ENCODE measurements at places on chromosomes 3 and 15. TPM values are rescaled to one million over a fixed set of nuclear protein-coding genes. Genes with fewer than 3 reads are reported as not detected.

The VEPH1 gene
- not detected for total RNA-seq

The EIF3J gene
- 124 TPM for total RNA-seq

The SERINC4 gene
- 0.20 TPM for total RNA-seq

The FEZF2 gene
- total RNA-seq: not detected

The GYG1 gene
- total RNA-seq: 74.0 TPM

The NANOGP8 gene
- total RNA-seq: not detected

The ADAMTS7 gene
- total RNA-seq: 0.28 TPM

The AP3S2 gene
- 26.5 TPM for total RNA-seq

- H3K27me3 ChIP-seq: no peaks in the 10 kb centered on the region
- no peak overlapping the region for H3K27ac ChIP-seq
- no peak for DNase-seq
Measured at GRCh38 chr3:52171514-52172261, 17.5 kb upstream of the POC1A start.

- no peak for DNase-seq
- no peak overlapping the region for H3K27ac ChIP-seq
- no peaks in the 10 kb centered on the region for H3K36me3 ChIP-seq
- H3K4me1 ChIP-seq: no peaks in the 10 kb centered on the region
- H3K27me3 ChIP-seq: no peaks in the 10 kb centered on the region
- H3K4me3 ChIP-seq: no peak overlapping the region
Measured at GRCh38 chr3:42067326-42067725, 23.8 kb upstream of the TRAK1 start.

DNA sequence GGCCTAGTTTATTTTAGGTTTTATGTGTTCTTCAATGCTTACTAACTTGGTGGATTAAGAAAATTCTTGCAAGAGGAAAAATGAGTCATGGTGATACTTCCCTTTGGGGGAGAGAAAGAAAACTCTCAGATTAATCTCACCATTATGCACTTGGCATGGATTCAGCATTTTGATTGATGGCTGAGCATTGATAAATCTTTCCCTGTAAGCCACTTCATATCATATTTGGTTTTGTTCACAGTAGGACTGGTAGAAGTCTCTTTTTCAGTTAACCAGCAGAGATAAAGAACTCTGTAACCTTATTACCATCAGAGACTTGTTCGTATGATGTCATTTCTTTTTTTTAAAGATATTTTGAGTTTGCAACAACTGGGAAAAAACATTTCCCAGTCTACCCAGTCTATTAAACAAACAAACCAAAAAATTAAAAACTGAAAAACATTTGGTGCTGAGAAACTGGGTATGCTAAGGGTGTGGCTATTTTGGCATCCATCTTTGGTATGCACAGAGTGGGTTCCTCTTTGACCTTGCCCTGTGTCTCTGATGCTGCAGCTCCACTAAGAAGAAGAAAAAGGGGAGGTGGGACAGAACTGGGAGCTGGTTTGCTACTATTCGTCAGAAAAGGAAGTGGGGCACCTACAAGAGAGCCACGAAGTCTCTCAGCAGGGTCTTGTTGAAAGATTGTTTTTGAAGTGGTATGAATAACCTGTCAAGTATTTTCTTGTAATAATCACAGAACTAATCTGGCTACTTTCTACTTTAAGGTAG lies 17.2 kb downstream of the TMOD3 start:
- H3K36me3 ChIP-seq: peaks cover 20% of the 10 kb centered on the region
- H3K27me3 ChIP-seq: no peaks in the 10 kb centered on the region
- no peak overlapping the region for H3K4me3 ChIP-seq
- no peak for DNase-seq

- no peaks in the 10 kb centered on the region for H3K36me3 ChIP-seq
- H3K4me3 ChIP-seq: no peak overlapping the region
- no peak for DNase-seq
Measured at GRCh38 chr15:63396152-63396928, 14.7 kb upstream of the CA12 start.

DNA sequence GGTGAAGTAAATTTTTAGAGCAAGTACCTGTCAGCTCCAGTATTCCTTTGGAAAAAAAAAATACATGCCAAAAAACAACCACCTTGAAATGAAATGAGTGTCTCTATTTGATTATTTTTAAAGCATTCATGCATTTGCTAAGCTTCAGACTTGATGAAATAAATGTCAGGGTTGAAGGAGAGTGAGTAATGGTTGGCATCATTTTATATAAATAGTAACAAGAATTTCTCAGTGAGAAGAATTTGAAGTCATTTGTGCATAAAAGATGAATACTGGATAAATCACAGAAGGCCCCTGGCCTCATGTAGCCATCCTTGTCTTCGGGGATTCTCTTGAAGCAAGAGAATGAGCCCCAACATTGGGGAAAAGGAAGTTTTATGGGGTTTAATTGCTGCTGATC lies 318.4 kb downstream of the LPP start:
- H3K4me1 ChIP-seq: no peaks in the 10 kb centered on the region

- H3K27me3 ChIP-seq: no peaks in the 10 kb centered on the region
- no peak for DNase-seq
- no peak overlapping the region for H3K27ac ChIP-seq
- peaks cover 61% of the 10 kb centered on the region for H3K4me1 ChIP-seq
- H3K36me3 ChIP-seq: peaks cover 82% of the 10 kb centered on the region
- no peak overlapping the region for H3K4me3 ChIP-seq
Measured at GRCh38 chr3:125024817-125025216, 31.0 kb downstream of the HEG1 start.

DNA sequence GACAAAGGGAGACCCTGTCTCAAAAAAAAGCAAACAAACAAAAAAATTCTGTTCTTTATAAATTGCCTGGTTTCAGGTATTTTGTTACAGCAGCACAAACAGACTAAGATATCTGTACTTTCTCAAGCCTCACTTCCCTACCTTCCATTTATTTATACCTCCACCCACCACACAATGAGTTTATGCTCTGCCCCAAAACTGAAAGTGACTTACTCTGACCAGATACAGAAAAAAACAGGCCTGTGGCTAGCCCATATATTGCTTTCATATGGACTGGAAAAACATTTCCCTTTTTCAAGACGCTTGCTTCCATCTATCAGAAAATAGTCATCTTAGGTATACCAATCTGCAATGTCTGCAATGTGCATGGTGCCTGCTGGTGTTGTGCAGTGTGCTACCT lies 8.7 kb upstream of the GPD1L start:
- peaks cover 31% of the 10 kb centered on the region for H3K27me3 ChIP-seq
- peaks cover 10% of the 10 kb centered on the region for H3K4me1 ChIP-seq
- no peak overlapping the region for H3K4me3 ChIP-seq
- DNase-seq: no peak

GRCh38 chr3:95277613-95278012 lies 1214.8 kb downstream of the NSUN3 start:
- H3K36me3 ChIP-seq: no peaks in the 10 kb centered on the region
- no peaks in the 10 kb centered on the region for H3K4me1 ChIP-seq
- no peak overlapping the region for H3K4me3 ChIP-seq
- H3K27me3 ChIP-seq: no peaks in the 10 kb centered on the region
- no peak for DNase-seq
- no peak overlapping the region for H3K27ac ChIP-seq

- no peak overlapping the region for H3K4me3 ChIP-seq
- no peaks in the 10 kb centered on the region for H3K36me3 ChIP-seq
- DNase-seq: no peak
- no peaks in the 10 kb centered on the region for H3K27me3 ChIP-seq
- H3K4me1 ChIP-seq: no peaks in the 10 kb centered on the region
Measured at GRCh38 chr3:167008791-167009190, 371.3 kb downstream of the ZBBX start.

GRCh38 chr3:138441256-138441655 lies 6.8 kb downstream of the ESYT3 start:
- no peak overlapping the region for H3K4me3 ChIP-seq
- no peaks in the 10 kb centered on the region for H3K36me3 ChIP-seq
- H3K4me1 ChIP-seq: no peaks in the 10 kb centered on the region
- DNase-seq: no peak

DNA sequence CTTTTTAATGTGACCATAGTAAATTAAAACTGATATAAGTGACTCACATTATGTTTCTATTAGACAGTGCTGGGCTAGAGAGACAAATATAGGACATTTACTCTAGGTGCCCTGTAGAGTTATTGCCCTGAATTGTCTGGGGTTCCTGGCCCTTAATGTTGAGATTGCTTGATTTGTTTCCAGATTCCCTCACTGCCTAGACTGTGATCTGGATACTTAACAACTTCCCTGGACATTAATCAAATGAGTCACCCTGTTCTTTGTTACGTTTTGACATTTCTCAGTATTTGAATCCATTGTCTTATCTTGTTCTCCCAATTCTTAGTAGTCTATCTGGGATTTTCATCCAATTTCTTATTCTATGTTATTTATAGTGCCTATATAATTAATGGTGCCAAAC lies 65.8 kb downstream of the DTWD1 start:
- no peak overlapping the region for H3K27ac ChIP-seq
- no peak for DNase-seq
- H3K36me3 ChIP-seq: no peaks in the 10 kb centered on the region
- H3K27me3 ChIP-seq: peaks cover 29% of the 10 kb centered on the region

DNA sequence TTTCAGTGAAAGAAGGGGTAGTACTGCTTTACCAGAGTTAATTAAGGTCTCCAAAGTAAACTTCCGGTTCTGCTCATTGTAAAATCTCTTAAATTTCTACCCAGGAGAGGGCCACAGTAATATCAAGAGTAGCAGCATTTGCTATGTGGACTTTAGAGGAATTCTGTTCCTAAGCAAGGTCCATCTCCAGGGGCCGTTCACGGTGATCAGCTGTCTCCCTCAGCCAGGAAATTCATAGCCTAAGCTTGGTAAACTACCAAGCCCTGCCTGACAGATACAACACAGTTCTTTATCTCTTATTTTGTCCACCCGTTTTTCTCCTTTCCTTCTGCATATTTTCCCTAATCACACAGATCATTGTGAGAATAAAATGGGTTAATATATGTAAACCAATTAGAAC lies 2.3 kb downstream of the DUT start:
- H3K36me3 ChIP-seq: peaks cover 45% of the 10 kb centered on the region
- no peak for DNase-seq
- H3K4me1 ChIP-seq: peaks cover 62% of the 10 kb centered on the region
- H3K4me3 ChIP-seq: peak overlapping the region; percentile 94

DNA sequence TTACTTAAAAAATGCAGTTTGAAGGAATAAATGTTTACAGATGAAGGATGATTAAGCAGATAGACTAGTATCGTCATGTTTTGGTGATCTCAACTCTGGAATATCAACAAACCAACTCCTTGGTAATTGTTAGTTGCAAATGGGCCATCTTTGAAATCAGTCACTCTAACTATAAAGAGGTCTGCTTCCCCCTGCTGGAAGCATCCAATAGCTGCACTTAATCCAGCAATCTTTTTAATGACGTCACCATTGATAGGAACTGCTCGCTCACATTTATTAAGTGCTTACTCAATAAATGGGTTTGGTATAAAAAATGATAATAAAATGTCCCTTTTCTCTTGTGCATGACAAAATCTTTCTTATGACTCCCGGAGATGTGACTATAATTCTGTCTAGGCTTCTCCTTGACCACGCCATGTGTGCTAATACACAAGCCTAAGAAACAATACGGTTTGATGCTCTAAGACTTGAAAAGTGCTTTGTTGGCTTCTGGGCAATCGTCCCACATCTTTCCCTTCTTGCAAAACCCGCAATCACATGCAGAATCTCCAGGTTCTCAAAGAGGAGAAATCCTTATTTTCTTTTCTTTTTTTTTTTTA lies 227.6 kb upstream of the POU1F1 start:
- no peaks in the 10 kb centered on the region for H3K27me3 ChIP-seq
- H3K27ac ChIP-seq: no peak overlapping the region
- H3K36me3 ChIP-seq: no peaks in the 10 kb centered on the region

DNA sequence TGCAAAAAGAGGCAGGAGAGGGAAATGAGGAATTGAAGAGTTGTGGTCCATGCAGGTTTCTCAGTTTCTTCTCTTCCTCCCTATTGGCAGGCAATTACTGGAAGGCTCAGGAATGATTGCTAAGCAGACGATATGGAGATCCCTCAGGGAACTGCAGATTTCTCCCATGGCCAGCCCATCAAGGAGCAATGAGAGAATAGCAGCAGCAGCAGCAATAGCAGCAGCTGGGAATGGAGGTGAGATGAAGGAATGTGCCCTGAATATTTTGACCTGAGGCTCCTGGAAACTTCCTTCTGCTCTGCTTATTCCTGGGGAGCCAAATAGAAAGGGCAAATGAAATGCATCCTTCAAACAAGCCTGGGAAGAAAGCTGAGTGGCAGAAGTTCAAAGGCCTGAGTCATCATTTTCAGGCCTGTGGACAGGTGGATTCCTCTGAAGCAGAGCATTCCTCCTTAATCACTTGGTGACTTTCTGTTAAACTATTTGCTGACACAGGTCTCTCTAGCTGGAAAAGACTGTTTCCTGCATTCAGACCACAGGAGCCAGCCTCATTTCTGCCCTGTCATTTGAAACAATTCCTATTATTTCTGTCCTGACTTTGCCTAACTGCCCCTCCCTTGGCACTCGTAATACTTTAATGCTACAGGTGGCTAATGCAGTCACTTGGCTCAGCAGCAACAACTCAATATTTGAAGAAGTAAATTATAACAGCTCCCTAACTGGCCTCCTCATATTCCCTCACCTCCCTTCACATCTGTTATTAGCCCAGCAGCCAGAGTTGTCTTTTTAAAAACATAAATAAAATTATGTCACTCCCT lies 146.9 kb upstream of the GADL1 start:
- H3K27me3 ChIP-seq: no peaks in the 10 kb centered on the region
- H3K27ac ChIP-seq: no peak overlapping the region
- H3K36me3 ChIP-seq: peaks cover 2% of the 10 kb centered on the region

DNA sequence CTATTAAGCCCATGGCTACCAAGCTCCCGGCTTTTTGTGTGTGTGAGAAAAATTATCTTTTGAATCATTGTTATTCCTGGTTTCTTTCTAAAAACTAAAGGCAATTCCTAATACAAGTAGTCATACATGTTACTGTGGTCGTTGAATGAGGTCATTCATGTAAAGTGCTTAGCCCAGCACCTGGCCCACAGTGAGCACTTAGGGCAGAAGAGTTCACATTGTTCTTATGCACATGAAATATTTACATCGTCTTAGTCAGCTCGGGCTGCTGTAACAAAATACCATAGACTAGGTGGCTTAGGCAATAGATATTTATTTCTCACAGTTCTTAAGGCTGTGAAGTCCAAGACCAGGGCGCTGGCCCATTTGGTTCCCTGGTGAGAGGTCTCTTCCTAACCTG lies 216.1 kb downstream of the SHQ1 start:
- no peak overlapping the region for H3K27ac ChIP-seq
- DNase-seq: no peak
- H3K27me3 ChIP-seq: no peaks in the 10 kb centered on the region

DNA sequence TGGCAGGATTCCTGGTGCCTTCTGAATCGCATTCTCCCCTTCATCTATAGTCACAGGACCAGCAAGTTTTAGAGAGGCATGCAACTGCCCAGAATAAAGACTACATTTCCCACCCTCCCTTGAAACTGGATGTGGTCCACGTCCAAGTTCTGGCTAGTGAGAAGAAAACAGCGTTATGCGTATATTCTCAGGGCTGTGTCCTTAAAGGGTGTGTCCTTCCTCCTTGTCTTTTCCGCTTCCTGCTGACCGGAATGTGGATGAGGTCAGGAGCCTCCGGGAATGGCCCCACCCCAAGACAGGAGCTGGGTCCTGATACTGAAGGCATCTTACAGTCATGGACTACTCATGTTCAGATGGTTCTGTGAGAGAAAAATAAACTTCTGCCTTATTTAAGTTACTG lies 20.2 kb downstream of the CHST2 start:
- no peak overlapping the region for H3K4me3 ChIP-seq
- no peaks in the 10 kb centered on the region for H3K36me3 ChIP-seq
- no peaks in the 10 kb centered on the region for H3K27me3 ChIP-seq

GRCh38 chr3:174332391-174332790 lies 526.7 kb upstream of the NAALADL2 start:
- no peak overlapping the region for H3K27ac ChIP-seq
- no peak overlapping the region for H3K4me3 ChIP-seq
- no peaks in the 10 kb centered on the region for H3K27me3 ChIP-seq
- no peaks in the 10 kb centered on the region for H3K4me1 ChIP-seq
- no peak for DNase-seq

Measured in activated CD8-positive, alpha-beta memory T cell treated with anti-CD3 and anti-CD28 coated beads, Interleukin-2, amount 10 ng/mL, durations not matched to agents 7 days and 5 days (primary cell).